Thyroid gland (tissue), 4 donors: ENCODE measurements at places on chromosomes 2 and 18. TPM values are rescaled to one million over a fixed set of nuclear protein-coding genes. Genes with fewer than 3 reads are reported as not detected.

GRCh38 chr2:24508878-24509277, 17.8 kb downstream of the NCOA1 start:
- no peaks in the 10 kb centered on the region for H3K27me3 ChIP-seq
- H3K27ac ChIP-seq, result no peak overlapping the region
- no peak for DNase-seq

DNA sequence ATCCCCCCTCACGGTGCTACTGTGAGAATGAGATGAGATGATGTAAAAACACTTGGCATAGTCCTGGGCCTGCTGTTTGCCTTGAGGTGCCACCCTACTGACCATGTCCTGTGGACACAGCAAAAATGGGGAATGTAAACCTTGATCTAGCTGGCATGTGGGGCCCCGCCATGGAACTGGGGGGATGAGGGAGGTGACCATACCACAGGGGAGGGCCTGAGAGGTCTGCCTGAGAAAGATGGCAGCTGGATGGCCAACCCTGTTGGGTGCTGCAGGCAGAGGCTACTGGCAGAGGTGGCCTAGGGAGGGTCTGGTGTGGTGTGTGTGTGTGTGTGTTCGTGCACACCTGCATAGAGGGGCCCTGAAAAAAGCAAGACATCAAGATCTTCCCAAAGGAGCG, 777 bp downstream of the HAAO start:
- no peaks in the 10 kb centered on the region for H3K27me3 ChIP-seq
- no peaks in the 10 kb centered on the region for H3K4me1 ChIP-seq
- no peak for DNase-seq
- H3K36me3 ChIP-seq, result no peaks in the 10 kb centered on the region

DNA sequence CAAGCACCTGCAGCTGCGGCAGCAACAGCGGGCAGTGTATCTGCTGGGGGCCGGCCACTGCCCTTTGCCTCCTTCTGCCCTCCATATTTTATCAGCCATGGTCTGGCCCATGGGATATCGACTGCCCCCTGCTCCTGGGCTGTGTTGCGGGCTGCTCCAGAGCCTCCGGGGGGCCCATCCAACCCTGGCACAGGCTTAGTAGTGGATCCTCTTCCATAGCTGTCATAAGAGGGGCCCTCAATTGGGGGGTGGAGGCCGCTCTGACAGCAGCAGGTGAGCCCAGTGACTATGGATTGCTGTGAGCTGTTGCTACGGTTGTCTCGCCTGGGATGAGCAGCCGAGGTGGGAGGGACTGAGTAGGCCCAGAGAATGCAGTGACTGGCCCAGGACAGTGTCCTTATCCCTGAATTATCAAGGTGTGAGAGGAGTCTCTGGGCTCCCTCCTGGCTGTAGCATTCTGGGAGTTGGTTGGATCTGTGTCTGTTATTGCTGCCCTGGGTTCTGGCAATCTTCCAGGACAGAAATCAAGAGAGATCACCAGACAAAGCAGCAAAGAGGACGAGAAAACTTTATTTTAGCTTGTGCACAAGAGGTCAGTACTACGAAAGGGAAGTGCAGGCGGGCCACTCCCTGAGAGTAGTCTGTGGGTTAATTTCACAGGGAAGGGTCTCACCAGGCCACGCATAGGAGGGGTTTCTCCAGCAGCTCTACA, 145.1 kb downstream of the ASB1 start:
- H3K27me3 ChIP-seq, result no peaks in the 10 kb centered on the region
- peaks cover 47% of the 10 kb centered on the region for H3K4me1 ChIP-seq
- no peak for DNase-seq
- H3K4me3 ChIP-seq, result no peak overlapping the region
- H3K27ac ChIP-seq, result no peak overlapping the region

GRCh38 chr18:57891707-57892391, 88.7 kb upstream of the ATP8B1 start:
- no peaks in the 10 kb centered on the region for H3K27me3 ChIP-seq
- H3K4me3 ChIP-seq, result no peak overlapping the region
- DNase-seq, result no peak
- no peak overlapping the region for H3K27ac ChIP-seq

The WNT6 gene
- total RNA-seq, result 5.1 TPM

The SH2D6 gene
- 5.5 TPM for total RNA-seq
